Mesenchymal stem cell (in vitro differentiated cells and primary cell): ENCODE measurements at places on chromosomes 4 and X.

DNA sequence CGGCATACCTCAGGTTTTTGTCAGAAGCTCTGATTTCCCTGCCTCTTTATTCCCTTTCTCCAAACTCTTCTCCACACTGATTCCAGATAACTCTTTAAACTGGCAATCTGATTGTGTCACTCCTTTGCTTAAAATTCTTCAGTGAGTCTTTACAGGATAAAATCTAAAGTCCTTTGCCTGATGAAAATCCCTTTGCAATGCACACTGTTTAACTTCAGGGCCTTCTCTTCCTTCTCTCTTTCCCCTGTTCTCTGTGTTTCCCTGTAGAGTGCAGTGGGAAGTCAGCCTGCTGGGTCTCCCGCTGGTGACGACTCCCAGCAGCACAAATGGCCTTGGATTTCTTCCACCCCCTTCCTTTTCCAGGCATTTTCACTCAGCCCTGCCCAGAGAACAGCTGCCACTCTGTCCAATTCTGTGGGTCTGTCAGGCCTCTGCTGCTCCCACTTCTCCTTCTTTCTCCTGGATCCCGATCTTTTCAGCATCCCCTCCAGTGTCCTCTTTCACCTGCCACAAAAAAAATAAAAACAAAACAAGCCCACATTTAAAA lies 189.9 kb upstream of the NWD2 start:
- no peak for DNase-seq
- no peaks in the 10 kb centered on the region for H3K36me3 ChIP-seq
- no peaks in the 10 kb centered on the region for H3K27me3 ChIP-seq

DNA sequence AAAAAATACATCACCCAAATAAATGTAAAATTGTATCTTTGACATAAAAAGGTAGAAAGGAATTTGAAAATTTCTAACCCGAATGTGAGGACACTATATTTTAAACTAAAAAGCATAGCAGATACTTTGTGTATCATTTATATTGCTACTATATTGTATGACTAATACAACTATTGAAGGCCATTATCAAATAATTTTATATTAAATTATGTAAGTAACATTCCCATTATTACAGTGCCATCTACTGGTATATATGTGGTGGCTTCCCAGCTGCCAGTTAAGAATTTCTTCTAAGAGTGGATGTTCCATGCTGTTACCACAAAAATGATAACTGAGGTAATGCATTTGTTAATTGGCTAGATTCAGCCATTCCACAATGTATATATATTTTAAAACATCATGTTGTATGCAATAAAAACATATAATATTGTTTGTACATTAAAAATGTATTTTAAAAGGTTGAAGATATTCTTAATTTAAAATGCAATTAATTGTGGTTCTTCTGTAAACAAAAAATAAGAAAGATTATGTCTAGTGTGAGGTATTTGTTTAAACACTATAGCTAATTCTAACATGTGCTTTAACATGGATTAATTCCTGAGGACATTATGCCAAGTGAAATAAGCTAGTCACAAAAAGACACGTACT lies 65.3 kb downstream of the EGF start:
- H3K27me3 ChIP-seq = no peaks in the 10 kb centered on the region
- no peak overlapping the region for H3K27ac ChIP-seq
- DNase-seq = peak; percentile 62
- no peak overlapping the region for H3K4me3 ChIP-seq

DNA sequence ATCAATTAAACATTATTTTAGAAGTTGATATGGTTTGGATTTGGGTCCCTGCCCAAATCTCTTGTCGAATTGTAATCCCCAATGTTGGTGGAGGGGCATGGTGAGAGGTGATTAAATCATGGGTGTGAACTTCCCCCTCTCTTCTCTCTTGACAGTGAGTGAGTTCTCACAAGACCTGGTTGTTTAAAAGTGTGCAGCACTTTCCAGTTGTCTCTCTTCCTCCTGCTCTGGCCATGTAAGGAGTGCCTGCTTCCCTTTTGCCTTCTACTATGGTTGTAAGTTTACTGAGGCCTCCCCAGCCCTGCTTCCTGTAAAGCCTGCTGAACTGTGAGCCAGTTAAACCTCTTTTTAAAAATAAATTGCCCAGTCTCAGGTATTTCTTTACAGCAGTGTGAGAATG lies 141.4 kb downstream of the GALNTL6 start:
- no peaks in the 10 kb centered on the region for H3K36me3 ChIP-seq
- H3K27me3 ChIP-seq = no peaks in the 10 kb centered on the region
- H3K27ac ChIP-seq = no peak overlapping the region
- H3K4me1 ChIP-seq = no peaks in the 10 kb centered on the region

DNA sequence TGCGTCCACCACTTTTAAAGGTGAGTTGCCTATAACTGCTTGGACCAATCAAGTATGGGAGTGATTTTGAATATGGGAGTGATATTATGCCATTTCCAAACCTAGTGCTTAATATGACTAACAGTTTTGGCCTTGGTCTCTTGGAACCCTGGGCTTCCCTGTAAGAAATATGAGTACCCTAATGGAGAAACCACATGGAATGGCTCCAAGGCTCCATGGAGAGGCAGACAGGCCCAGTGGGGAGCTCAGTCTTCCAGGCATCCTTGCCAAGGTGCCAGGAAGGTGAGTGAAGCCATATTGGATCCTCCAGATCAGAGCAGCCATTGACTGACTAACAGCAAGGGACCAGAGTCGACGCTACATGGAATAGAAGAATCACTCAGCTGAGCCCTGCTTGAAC lies 53.2 kb downstream of the MAML3 start:
- H3K36me3 ChIP-seq = no peaks in the 10 kb centered on the region
- DNase-seq = no peak
- no peak overlapping the region for H3K4me3 ChIP-seq
- peaks cover 9% of the 10 kb centered on the region for H3K4me1 ChIP-seq

GRCh38 chr4:45865781-45866180 lies 258.1 kb downstream of the GABRG1 start:
- no peak overlapping the region for H3K27ac ChIP-seq
- no peaks in the 10 kb centered on the region for H3K27me3 ChIP-seq
- no peaks in the 10 kb centered on the region for H3K36me3 ChIP-seq
- DNase-seq = no peak
- H3K4me1 ChIP-seq = no peaks in the 10 kb centered on the region

GRCh38 chr4:8726344-8726851 lies 133.8 kb downstream of the CPZ start:
- no peaks in the 10 kb centered on the region for H3K4me1 ChIP-seq
- no peaks in the 10 kb centered on the region for H3K36me3 ChIP-seq
- H3K4me3 ChIP-seq = no peak overlapping the region
- no peak for DNase-seq

- no peak overlapping the region for H3K4me3 ChIP-seq
- peaks cover 3% of the 10 kb centered on the region for H3K4me1 ChIP-seq
- peaks cover 53% of the 10 kb centered on the region for H3K36me3 ChIP-seq
- no peak overlapping the region for H3K27ac ChIP-seq
- no peak for DNase-seq
- no peaks in the 10 kb centered on the region for H3K27me3 ChIP-seq
These were observed 61.1 kb downstream of the WDR19 start for GRCh38 chr4:39243462-39243861.
